Activated CD4-positive, alpha-beta memory T cell treated with anti-CD3 and anti-CD28 coated beads for 36 hours (primary cell): ENCODE measurements at places on chromosomes 1 and 21. TPM values are rescaled to one million over a fixed set of nuclear protein-coding genes. Genes with fewer than 3 reads are reported as not detected.

SF3B4 gene
- total RNA-seq: 75.7 TPM

FCGR3B gene
- total RNA-seq: not detected

C1orf167 gene
- not detected for total RNA-seq

HES5 gene
- total RNA-seq: 0.17 TPM

S100A5 gene
- total RNA-seq: 4.0 TPM

HIVEP3 gene
- total RNA-seq: 26.2 TPM

C1orf185 gene
- total RNA-seq: not detected

F13B gene
- not detected for total RNA-seq

STX12 gene
- total RNA-seq: 32.0 TPM

LCE1E gene
- total RNA-seq: not detected

ELAVL4 gene
- not detected for total RNA-seq

CASZ1 gene
- 6.3 TPM for total RNA-seq

GJC2 gene
- 0.41 TPM for total RNA-seq

PDZK1IP1 gene
- total RNA-seq: not detected

TDRD5 gene
- not detected for total RNA-seq

FUBP1 gene
- total RNA-seq: 220 TPM

ADAMTS4 gene
- total RNA-seq: 3.0 TPM

ST6GALNAC3 gene
- total RNA-seq: 0.41 TPM

FAM72D gene
- 20.1 TPM for total RNA-seq

SH2D1B gene
- total RNA-seq: not detected

PTPN14 gene
- 1.1 TPM for total RNA-seq

MAP10 gene
- 1.1 TPM for total RNA-seq

IFI44 gene
- 56.1 TPM for total RNA-seq

NUP210L gene
- 0.05 TPM for total RNA-seq

SMPDL3B gene
- 0.46 TPM for total RNA-seq

INSRR gene
- total RNA-seq: 0.14 TPM

TRAPPC10 gene
- 46.1 TPM for total RNA-seq

CCDC18 gene
- 23.6 TPM for total RNA-seq

C1orf116 gene
- not detected for total RNA-seq

TRAF5 gene
- total RNA-seq: 44.6 TPM

PTAFR gene
- 0.19 TPM for total RNA-seq

MYBPH gene
- total RNA-seq: not detected

GRIK1 gene
- not detected for total RNA-seq

PER3 gene
- total RNA-seq: 2.9 TPM

LYPLAL1 gene
- total RNA-seq: 24.0 TPM

TNFRSF18 gene
- 387 TPM for total RNA-seq

MRPL9 gene
- 135 TPM for total RNA-seq

ECE1 gene
- 137 TPM for total RNA-seq

ORC1 gene
- 42.5 TPM for total RNA-seq

SLC1A7 gene
- not detected for total RNA-seq

FOXJ3 gene
- 37.3 TPM for total RNA-seq

YARS1 gene
- 208 TPM for total RNA-seq

KCNA3 gene
- 25.2 TPM for total RNA-seq

SYF2 gene
- total RNA-seq: 45.1 TPM

NTMT2 gene
- not detected for total RNA-seq

SHC1 gene
- total RNA-seq: 46.5 TPM

AIRE gene
- total RNA-seq: not detected

FGGY gene
- total RNA-seq: 10.2 TPM

SPRR2B gene
- not detected for total RNA-seq

DUSP23 gene
- 26.9 TPM for total RNA-seq

LENEP gene
- 0.56 TPM for total RNA-seq

CRP gene
- not detected for total RNA-seq

ZNF593OS gene
- total RNA-seq: not detected

FNBP1L gene
- total RNA-seq: 0.81 TPM

UBE4B gene
- total RNA-seq: 25.3 TPM

ZFP69B gene
- total RNA-seq: 5.7 TPM

RSPH1 gene
- 0.53 TPM for total RNA-seq

GBP4 gene
- 29.9 TPM for total RNA-seq
